ENCODE measurements at places on chromosomes 6 and 20. TPM values are rescaled to one million over a fixed set of nuclear protein-coding genes. Genes with fewer than 3 reads are reported as not detected.

DNA sequence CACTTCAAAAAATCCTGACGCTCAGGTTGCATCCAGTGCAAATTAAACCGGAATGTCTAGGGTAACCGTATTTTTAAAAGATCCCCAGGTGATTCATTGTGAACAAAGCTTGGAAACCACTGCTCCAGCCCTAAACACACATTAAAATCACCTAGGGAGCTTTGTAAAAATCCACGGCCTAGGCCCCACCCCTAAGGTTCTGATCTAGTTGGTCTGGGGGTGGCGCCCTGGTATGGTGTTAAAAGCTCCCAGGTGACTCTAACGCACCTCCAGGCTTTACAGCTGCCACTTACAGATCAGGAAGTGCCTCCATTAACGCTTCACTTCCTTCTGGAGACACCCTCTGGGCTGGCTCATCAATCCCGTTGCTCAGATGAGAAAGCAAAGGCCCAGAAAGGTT, 92.2 kb downstream of the GRM4 start:
- no peak for DNase-seq

DNA sequence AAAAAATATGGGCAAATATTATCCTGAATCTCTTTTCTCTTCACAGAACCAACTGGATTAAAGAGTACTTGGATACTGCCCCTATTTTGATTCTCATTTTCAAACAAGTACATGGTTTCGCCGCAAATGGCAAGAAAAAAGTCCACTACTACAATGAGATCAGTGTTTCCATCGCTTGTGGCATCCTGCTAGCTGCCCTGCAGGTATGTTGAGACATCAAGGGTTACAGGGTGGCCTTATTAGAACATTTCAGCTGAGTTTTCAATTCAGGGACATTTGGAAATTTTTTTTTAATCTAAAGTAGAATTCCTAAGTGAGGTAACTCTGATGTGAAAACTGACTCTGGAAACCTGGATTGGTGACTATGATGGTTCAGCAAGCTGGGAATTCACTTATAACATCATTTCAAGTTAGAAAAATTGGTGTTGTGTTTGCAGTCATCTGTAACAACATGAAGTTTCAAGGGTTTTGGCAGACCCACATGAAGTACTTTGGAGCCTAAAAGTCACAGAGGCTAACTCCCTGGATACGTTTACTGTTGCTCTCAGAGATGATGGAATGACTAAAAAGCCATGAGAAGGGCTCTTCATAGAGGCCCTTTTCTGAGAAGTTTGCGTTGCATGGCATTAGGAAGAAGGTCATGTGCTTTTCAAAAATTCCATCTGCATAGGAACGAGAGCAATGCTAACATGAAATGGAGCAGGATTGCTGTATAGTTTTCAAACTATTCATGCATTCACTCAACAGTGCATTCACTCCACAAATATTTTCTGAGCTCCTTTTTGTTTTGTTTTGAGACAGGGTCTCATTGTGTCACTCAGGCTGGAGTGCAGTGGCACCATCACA, 25.5 kb downstream of the IYD start:
- no peak for DNase-seq

TFAP2C gene
- total RNA-seq = 38.4 TPM

- no peak for DNase-seq
These were observed 580.3 kb downstream of the TENT5A start for GRCh38 chr6:81172056-81172740.

EPPIN gene
- total RNA-seq = not detected

DNA sequence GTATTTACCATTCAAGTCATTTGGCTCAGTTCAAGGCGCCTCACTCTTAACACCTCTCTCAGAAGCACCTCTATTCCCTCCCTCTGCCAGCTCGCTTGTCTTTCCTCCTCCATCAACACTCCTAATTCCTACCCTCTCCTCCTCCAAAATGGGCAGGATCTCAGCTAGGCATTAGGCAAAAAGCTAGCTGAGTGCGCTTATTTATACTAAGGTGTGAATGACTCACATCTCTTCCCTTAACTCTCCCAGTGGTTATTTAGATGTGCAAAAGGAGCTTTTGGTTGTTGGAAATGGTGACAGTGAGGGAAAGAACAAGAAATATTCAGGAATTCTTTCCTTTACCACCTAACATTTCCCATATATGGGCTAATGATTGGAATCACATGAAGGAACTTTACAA, 29.1 kb downstream of the PACSIN1 start:
- DNase-seq = no peak

GRCh38 chr20:48772183-48772976, 55.4 kb downstream of the PREX1 start:
- DNase-seq = no peak

DNA sequence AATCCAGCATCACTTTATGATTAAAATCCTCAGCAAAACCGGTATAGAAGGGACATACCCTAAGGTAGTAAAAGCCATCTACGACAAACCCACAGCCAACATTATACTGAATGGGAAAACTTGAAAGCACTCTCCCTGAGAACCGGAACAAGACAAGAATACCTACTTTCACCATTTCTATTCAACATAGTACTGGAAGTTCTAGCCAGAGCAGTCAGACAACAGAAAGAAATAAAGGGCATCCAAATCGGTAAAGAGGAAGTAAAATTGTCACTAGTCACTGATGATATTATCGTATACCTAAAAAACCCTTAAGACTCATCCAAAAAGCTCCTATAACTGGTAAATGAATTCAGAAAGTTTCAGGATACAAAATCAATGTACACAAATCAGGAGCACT, 33.3 kb downstream of the BLOC1S5 start:
- DNase-seq = no peak
